ENCODE measurements at places on chromosomes 13 and 19.

GRCh38 chr13:95236774-95237173 lies 64.5 kb downstream of the ABCC4 start:
- no peak for DNase-seq

- DNase-seq: no peak
These were observed 229.3 kb upstream of the EDNRB start for GRCh38 chr13:78147905-78148304.

DNA sequence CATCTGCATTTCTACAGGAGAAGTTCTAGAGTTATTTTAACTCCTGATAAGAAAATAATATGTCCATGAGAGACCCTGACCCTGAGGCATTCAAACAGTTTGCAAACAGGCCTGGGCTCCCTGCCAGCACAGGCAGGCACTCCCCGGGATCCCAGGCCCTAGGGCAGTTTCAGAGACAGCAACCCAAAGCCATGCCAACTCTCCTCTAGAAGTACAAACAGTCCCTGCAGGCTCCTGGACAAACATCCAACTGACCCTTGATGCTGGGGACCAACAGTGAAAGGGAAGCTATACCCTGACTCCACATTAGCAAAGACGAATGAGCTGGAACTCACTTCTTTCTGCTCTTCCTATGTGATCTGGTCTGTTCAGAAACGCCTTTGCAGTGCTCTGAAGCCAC lies 44.8 kb downstream of the CCDC70 start:
- no peak for DNase-seq

DNA sequence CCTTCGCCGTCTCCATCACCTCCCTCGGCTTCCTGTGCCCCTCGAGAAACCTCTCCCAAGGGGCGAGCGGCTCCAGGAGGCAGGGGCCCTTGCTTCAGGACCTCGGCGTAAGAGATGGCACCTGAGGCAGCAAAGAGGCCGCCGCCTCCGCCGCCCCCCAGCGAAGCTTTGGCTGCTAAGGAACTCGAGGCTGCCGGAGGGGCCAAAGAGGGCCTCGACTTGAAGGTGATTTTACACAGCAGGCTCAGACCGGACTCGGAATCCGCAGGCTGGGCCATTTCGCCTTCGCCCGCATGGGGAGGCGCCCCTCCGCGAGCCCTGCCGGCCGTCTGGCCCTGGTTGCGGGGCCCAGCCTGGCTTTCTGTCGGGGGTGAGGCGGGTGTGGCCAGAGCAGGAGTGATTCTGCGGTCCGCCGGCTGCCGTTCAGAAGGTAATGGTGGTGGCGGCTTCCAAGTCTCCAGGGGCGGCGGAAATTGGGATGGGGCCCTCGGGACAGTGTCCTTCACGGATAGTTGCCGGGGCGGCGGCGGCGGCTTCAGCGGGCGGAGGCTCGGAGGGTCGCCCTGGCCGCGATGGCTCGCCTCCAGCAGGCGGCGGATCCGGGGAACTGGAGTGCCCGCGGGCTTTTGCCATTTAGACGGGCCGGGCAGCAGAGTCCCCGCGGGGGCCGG lies 1.4 kb downstream of the GGN start:
- no peak for DNase-seq

DNA sequence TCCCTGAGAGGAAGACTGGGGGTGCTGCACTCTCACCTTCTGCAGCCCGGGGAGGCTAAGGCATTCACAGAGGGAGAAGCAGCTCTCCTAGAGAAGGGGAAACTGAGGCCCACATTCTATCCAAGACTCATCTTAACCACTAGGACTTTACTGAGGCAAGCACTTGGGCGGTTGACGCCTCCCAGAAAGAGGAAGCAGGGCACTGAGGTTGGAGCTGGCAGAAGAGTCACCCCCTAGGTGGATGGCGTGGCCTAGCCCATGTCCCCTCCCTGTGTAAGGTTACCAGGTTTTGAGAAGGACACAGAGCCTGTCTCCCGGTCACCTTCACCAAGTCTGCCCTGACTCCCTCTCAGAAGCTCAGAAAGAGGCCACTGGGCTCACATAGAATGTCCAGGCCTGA lies 2.7 kb downstream of the S1PR2 start:
- no peak for DNase-seq

- DNase-seq: no peak
These were observed 418.9 kb downstream of the FGF14 start for GRCh38 chr13:101982903-101983302.
